CD4-positive, alpha-beta T cell treated with Interleukin-15 for 4 hours (primary cell): ENCODE measurements at places on chromosomes 5 and 9.
A peak's percentile ranks its signal among the peaks of the same experiment; 100 is the strongest.

DNA sequence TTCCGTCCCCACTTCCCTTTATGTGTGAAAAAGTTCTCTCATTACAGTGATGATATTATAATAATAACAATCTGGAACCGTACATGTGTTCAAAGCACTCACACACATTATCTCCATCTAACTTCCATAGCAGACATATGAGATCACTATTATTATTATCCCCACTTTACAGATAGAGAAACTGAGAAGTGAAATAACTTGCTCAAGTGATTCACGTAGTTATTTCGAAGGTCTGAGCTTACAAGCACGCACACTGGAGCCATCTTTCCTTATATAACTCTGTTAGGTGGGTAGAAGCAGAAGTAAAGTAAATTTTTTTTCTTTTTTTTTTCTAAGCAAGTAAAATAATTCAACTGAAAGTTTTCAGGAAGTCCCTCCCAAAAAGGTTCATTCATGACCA lies 62.9 kb upstream of the PTGER4 start:
- no peak for DNase-seq

- no peak for DNase-seq
Observed at GRCh38 chr9:32863291-32863690, 80.0 kb downstream of the TMEM215 start.

DNA sequence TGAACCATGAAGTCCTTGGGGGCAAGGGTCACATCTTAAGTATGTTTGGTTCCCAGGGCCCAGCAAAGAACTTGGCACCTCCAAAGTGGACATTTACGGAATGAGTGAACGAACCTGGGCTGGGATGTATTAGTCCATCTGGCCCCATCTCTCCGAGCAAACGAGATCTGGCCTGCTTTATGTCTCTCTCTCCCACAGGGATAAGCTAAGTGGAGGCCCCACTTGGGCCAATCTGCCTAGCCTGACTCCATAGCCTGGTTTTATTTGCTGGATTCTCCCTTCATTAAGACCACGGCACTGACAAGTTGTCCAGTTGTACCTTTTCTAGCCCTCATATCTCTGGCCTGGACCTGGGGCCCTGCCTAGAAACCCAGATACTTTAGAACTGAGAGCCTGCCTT lies 2.1 kb downstream of the TTLL11 start:
- no peak for DNase-seq

GRCh38 chr9:78972303-78972999 lies 599.3 kb upstream of the TLE4 start:
- no peak for DNase-seq

GRCh38 chr9:347667-348292 lies 133.1 kb downstream of the DOCK8 start:
- DNase-seq, result no peak

GRCh38 chr5:116923344-116923743 lies 348.7 kb upstream of the SEMA6A start:
- DNase-seq, result no peak

DNA sequence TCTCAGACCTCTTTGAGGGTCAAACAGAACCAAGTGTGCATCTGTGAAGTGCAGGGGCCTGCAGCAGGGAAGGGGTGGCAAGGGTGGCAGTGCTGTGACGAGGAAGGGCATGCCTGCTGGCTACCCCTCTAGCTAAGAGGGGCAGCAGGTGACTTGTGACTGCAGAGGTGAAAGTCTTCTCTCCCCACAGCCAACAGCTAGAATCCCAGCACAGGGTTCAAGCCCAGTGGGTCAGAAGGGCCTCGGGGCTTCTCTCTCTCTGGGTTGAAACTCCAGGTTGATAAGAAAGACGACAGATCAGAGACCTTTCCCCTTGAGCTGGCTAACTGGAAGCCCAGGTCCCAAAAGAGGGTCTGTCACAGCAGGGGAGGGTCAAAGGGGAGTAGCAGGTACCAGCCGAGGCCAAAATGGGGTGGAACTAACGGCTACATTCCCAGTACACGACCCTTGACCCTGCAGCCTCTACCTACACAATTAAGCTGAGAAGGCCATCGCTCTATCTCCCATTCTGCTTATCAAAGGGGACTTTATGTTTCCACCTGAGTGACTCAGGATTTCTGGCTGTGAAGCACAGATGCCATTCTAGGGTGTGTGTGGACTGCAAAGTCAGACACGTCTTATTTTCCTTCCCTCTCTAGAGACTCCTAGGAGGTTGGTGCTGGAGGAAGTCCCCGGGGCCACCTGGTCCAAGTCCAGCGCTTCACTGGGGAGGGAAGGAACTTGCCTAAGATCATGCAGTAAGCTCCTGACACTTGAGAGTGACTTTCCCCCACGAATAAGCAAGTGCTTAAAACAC lies 14.6 kb downstream of the ANKS6 start:
- no peak for DNase-seq

DNA sequence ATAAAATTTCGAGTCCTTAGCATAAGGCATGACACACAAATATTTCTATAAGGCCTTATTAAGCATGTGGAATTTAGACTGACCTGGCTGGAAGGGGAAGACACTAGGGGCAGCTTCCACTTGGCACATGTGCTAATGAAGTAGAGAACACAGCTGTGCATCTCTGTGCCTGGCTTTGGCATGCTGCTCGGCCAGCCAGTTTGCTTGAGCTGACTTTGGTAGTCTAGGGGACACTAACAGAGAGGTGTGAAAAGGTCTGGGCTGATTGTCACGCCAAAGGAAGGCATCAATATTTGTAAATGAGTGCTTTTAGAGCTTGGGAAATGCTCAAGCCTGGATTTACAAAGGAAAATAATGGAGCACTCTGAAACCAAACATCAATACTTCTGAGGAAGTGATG lies 723.7 kb downstream of the PRELID2 start:
- DNase-seq, result no peak

DNA sequence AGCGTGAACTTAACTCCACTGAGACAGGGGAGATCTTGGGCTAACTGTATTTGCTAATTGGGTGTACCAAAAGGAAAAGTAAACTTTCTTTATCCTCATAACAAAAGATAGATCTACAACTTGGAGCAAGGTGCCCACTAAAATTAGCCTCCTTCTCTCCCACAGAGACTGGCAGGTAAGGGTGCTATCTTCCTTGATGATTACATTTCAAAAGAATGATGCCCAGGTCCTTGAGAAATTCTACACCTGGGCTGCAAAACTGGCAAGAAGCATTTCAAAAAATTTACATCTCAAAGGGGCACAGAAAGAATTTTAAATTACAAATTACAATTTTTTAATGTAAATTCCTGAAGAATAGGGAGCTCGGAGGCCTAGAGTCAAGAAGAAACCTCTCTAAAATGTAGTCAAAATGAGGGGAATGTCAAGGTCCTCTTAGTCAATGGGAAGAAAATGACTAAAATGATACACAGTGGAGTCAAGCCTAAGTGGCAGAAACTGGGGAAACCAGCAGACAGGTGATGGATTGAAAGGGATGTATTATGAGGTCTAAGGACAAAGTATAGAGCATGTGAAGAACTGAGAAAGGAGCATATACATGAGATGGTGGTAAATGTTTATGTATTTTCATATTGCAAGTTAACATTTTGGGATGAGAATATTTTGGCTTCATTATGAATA lies 348.3 kb upstream of the TUSC1 start:
- DNase-seq, result no peak

DNA sequence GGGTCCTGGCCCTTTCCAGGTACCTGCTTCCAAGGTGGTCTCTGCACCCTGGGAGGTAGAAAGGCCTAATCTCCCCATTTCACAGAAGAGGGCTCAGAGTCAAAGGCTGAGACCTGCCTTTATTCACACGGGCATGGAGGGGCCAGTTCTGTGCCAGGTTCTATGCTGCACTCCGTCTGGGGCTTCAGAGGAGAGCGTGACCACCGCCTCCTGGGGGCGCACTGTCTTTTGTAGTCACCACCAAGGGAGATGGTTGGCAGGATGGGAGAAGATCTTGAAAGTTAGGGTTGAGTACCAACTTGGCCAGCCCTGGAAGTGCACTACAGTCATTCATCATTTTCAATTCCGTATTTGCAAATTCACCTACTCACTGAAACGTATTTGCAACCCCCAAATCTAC lies 23.7 kb upstream of the PRDM12 start:
- DNase-seq, result no peak

GRCh38 chr9:90331826-90332575 lies 310.6 kb downstream of the DIRAS2 start:
- DNase-seq, result no peak

GRCh38 chr5:69367697-69368279 lies 1.5 kb downstream of the AK6 start:
- no peak for DNase-seq

GRCh38 chr9:76756268-76756640 lies 8.0 kb upstream of the PCA3 start:
- no peak for DNase-seq

DNA sequence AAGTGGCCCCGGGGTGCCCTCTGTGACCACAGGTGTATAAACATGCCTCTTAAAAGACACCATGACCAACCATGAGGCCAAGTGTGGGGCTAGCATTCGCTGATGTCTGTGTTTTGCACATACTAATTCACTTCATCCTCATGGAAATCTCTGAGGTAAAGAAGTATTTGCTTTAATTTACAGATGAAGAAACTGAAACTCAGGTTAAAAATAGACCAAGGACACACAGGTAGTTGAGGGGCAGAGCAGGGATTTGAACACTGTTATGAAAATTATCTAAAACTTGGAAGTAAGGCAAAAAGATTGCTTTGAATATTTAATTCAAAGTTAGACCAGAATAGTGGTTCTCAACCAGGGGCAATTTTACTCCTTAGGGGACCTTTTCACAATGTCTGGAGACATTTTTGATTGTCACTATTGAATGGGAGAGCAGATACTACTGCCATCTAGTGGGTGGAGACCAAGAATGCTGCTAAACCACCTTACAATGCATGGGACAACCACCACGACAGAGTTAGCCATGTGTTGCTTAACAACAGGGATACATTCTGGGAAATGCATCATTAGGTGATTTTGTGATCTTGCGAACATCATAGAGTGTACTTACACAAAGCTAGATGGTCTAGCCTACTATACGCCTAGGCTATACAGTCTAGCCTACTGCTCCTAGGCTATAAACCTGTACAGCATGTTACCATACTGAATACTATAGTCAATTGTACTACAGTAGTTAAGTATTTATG lies 8.0 kb upstream of the FXN start:
- peak; percentile 64 for DNase-seq

DNA sequence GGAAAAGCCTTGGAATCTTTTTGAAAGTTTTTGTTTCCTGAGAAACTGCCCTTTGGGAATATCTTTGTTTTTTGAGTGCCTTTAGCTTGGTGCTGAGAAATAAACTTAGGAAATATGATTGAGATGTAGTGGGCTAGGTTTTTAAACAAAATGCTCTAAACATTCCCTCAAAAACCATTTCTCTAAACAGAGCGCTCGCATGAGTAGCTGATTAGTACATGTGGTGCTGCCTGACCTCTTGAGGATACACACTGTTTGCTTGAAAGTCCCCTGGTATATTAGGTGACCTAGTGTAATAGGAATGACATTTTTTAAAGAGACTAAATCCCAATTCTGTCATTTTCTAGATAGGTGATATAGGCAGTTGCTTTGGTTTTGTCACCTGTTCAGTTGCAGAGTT lies 132.3 kb downstream of the ADAMTSL1 start:
- no peak for DNase-seq

- no peak for DNase-seq
Observed at GRCh38 chr5:80667384-80667783, 12.6 kb upstream of the DHFR start.

DNA sequence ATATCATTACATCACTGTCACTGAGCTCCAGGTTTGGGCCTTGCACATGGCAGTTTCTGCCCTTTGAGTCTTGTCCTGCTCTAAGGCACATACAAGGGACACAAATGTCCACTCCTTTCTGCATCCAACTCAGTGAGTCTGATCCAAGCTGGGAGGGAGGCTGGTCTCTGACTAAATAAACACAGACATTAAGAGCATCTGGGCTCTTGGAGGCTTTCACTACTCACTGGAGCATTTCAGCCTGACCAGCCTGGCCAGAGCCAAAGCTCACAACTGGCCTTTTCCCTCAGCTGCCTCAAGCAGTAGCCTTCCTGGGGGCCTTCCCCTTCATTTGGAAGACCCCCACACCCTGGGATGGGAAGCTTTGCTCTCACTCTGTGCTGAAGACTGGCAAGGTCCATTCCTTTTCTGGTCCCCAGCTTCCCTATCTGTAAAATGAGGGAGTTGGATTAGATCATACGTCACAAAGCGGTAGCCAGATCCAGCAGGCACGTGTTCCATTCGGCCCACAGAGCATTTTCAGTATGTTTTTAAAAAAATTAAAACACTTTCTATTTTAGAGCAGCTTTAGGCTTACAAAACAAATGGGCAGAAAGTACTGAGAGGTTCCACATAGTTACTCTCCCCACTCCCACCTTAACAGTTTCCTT lies 58.6 kb upstream of the XPA start:
- no peak for DNase-seq

DNA sequence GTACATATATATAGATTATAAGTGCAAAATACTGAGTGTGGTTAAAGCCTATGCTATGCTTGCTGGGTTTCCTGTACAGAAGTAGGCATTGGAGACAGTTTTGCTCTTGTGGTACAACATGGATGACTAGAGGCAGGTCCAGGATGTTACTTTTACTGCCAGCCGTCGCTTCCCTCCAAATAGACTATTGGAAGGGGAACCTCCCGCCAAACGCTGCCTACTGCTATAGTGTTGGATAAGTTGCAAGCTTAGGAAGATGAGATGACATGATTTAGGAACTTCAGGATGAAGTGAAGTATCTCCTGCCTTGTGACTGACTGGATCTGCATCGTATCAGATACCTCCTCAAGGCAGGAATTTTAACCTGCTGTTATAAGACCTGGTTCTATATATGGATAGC lies 30.9 kb downstream of the JAK2 start:
- no peak for DNase-seq

GRCh38 chr9:113650207-113651131 lies 186.9 kb downstream of the RGS3 start:
- DNase-seq, result no peak

- no peak for DNase-seq
Observed at GRCh38 chr9:114177423-114178064, 22.2 kb downstream of the COL27A1 start.

- DNase-seq, result no peak
Observed at GRCh38 chr5:109917966-109918365, 228.2 kb downstream of the MAN2A1 start.

- DNase-seq, result no peak
Observed at GRCh38 chr5:149053072-149053695, 9.7 kb downstream of the SH3TC2 start.

DNA sequence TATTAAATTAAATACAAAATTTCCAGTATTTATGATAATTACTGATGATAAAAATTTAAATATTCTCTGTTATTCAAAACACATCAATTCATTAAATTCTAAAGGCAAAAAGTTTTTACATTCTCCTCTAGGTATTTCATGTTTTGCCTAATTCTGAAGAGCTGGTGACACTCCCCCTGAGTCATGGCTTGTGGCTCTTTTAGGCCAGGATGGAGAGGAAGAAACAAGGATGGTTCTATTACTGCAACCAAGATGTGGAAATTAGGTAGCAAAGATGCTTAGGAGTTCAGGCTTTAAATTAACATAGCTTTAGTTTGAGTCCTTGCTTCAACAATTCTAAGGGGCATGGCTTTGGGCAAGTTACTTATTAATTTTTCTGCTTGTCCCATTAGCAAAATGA lies 1295.8 kb downstream of the EFNA5 start:
- no peak for DNase-seq

GRCh38 chr9:6272229-6272598 lies 56.0 kb upstream of the TPD52L3 start:
- no peak for DNase-seq

GRCh38 chr5:113181409-113181808 lies 204.8 kb downstream of the DCP2 start:
- DNase-seq, result no peak

- DNase-seq, result no peak
Observed at GRCh38 chr9:98935071-98935505, 8.6 kb upstream of the COL15A1 start.
